ENCODE measurements at places on chromosomes 4 and X.

DNA sequence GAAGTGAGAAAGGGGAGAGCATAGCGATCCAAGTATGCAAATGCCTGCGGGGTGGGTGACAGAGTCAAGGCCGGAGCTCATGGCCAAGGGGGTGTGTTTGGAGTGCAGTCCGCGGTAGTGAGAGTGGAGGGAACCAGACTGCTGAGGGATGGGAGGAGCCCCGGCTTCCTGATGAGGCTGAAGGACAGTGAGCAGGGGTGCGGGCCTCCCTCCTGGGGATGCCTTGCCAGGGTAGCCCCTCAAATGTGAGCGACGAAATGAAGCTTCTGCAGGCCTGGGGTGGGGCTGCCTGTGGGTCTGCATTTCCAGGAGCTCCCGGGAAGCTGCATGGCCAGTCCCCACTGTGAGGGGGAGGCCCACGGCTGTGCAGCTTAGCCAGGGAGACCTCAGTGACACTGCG lies 45.0 kb downstream of the PSAPL1 start:
- DNase-seq: no peak

- no peak for DNase-seq
These were observed 11.4 kb downstream of the BANK1 start for GRCh38 chr4:101801958-101802357.

DNA sequence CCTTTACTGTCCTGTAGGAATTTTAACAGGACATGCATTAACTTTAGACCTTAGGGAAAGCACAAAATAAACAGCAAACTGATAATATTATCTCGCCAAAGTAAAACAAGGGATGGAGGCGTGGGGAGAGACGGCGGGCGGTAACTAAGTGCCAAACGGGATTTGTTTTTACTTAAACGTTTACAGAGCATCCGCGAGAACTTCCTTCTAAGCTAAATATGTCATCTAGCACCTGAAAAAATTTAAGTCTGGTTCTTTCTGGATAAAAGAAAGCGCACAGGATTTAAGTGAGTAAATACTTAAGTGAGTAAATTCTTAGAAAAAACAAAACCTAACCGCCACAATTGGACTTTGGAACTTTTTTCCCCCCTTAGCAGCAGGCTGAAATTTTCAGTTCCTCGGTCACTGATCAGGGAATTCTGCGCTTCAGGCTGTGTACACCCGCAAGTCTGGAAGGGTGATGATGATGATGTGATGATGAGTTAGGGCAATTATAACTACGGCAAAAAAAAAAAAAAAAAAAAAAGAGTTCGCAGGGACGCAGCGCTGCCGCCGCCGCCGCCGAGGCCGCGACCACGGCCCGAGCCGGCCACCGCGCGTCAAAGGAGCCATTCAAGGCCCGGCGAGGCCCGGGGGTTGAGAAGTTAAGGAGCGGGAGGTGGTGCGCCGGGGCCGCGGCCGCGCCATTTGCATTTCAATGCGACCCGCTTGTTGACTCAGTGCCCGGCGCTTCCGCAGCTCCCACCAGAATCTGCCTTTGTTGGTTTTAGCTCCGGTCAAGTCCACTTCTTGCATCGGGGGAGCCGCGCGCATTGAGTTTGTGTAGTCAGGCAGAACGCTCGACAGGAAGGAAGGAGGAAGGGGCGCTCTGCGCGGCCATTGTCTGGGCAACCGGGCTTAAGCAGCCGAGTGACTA lies 108.8 kb downstream of the SPRY1 start:
- DNase-seq: peak; percentile 60

- no peak for DNase-seq
These were observed 788.0 kb downstream of the C4orf33 start for GRCh38 chr4:129883996-129884395.

GRCh38 chrX:24479924-24480323 lies 14.8 kb downstream of the PDK3 start:
- DNase-seq: no peak

DNA sequence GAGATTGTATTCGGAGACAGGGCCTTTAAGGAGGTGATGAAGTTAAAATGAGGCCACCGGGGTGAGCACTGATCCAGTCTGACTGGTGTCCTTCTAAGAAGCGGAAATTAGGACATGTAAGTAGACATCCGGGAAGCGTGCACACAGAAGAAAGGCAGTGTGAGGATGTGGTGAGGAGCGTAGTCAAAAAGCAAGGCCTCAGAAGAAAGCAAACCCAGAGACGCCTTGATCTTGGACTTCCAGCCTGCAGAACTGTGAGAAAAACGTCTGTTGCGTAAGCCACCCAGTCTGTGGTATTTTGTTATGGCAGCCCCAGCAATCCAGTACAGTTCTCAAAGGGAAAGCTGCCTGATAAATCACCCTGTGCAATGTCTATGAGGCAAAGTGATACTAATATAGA lies 153.5 kb downstream of the KCNIP4 start:
- peak; percentile 61 for DNase-seq

DNA sequence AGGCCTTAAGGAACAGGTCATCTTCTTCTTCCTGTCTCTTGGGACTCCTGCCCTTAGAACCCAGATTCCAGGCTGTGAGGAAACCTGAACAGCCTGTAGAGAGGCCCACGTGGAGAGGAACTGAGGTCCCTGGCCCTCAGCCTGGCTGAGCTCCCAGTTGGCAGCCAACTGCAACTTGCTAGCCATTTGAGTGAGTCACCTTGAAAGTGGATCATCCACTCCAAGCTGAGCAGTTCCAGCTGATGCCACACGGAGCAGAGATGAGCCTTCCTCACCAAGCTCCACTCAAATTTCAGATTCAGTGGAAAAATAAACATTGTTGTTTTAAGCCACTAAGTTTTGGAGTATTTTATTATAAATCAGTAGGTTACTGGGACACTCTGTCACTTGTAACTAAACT lies 392.5 kb downstream of the BCOR start:
- DNase-seq: peak; percentile 87

DNA sequence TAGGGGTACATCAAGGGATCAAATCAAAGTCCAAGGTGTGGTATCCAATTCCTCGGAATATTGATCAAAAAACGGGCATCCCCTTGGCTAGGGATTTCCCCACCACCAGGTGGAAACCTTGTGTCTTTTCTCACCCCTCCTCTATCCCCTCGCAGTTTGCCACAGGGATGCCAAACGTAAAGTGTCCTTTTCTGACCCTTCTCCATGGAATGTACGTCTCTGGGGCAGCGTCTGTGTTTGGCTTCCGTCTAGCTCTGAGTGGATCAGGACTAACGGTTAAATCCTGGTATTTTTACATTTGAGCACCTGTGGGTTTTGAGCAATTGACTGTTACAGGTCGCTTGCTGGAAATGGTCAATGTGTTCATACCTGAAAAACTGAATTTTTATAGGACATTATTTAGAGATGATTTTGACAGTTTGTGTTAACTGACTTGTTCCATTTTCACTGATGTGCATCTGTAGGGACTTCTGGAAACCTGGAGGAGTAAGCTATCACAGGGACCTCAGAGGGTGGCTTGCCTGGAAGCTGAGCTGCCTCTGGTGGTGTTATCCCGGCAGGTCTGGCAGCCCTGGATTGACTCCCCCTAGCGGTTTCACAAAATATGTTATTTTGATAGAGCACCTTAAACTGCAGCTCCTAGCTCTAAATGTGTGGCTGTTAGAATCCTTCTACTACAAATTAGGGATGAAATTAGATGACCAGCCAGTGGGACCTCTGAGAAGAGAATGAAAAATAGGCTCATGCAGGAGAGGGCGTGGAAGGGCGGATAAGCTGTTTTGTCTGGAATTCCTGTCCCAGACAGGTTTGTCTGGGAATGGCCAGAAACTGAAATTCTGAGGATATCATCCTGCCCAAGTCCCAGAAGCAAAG lies 8.8 kb upstream of the MGST2 start:
- peak; percentile 71 for DNase-seq

- no peak for DNase-seq
These were observed 85.7 kb upstream of the SHISA3 start for GRCh38 chr4:42311591-42311990.

All from fibroblast of skin of abdomen (primary cell).